ENCODE measurements at places on chromosomes 11 and 22. TPM values are rescaled to one million over a fixed set of nuclear protein-coding genes. Genes with fewer than 3 reads are reported as not detected.

HBE1 gene
- total RNA-seq = not detected

SLC37A2 gene
- 0.52 TPM for total RNA-seq

TRPC6 gene
- total RNA-seq = 0.65 TPM

C11orf52 gene
- total RNA-seq = 2.0 TPM

MAJIN gene
- total RNA-seq = not detected

BTBD18 gene
- not detected for total RNA-seq

FGF19 gene
- not detected for total RNA-seq

RTN4RL2 gene
- not detected for total RNA-seq

KRTAP5-7 gene
- total RNA-seq = 0.13 TPM

OR2AG1 gene
- under 0.01 TPM for total RNA-seq

PIM3 gene
- 18.7 TPM for total RNA-seq

SPI1 gene
- total RNA-seq = not detected

EHF gene
- under 0.01 TPM for total RNA-seq

PYGM gene
- 0.32 TPM for total RNA-seq

PHETA2 gene
- 23.1 TPM for total RNA-seq
